ENCODE measurements at places on chromosomes 6 and 20. TPM values are rescaled to one million over a fixed set of nuclear protein-coding genes. Genes with fewer than 3 reads are reported as not detected.

Gene SALL4
- not detected for total RNA-seq

Gene MBOAT1
- total RNA-seq = 3.7 TPM

Gene SPEF1
- total RNA-seq = not detected

Gene ZSCAN31
- 1.0 TPM for total RNA-seq

Gene FAM209B
- 1.5 TPM for total RNA-seq

Gene SLC22A1
- total RNA-seq = 2.8 TPM

Gene PLCB1
- 0.29 TPM for total RNA-seq

Gene DOK5
- total RNA-seq = not detected

Gene MYL9
- 8.0 TPM for total RNA-seq

Gene MTHFD1L
- 56.4 TPM for total RNA-seq

Gene PLG
- total RNA-seq = 0.31 TPM

Gene SLC22A2
- not detected for total RNA-seq

Gene MOCS3
- 8.1 TPM for total RNA-seq

Gene PFDN6
- 82.8 TPM for total RNA-seq

Gene PACRG
- total RNA-seq = not detected

Gene NPEPL1
- total RNA-seq = 18.7 TPM

Gene MUC22
- not detected for total RNA-seq

Gene FLRT3
- total RNA-seq = not detected

Gene TMC2
- not detected for total RNA-seq

Gene GRM1
- not detected for total RNA-seq

Gene CLVS2
- not detected for total RNA-seq

Gene ULBP3
- total RNA-seq = 0.46 TPM

Gene SNPH
- 0.86 TPM for total RNA-seq

Gene LPIN3
- total RNA-seq = 0.60 TPM

Gene ZNF334
- total RNA-seq = 0.27 TPM

Gene SMOC2
- total RNA-seq = not detected

Gene MYBL2
- 99.5 TPM for total RNA-seq

Gene DACT2
- not detected for total RNA-seq

Gene TTK
- total RNA-seq = 2.3 TPM

Gene FRMD1
- not detected for total RNA-seq

Gene PRR18
- total RNA-seq = 0.10 TPM

Gene BHLHE23
- not detected for total RNA-seq

Gene PKIB
- 0.81 TPM for total RNA-seq

Gene OPRL1
- 1.4 TPM for total RNA-seq

Gene ACTL10
- total RNA-seq = 3.9 TPM

Gene FERMT1
- total RNA-seq = 0.56 TPM

Gene CYP39A1
- total RNA-seq = not detected

Gene CSTF1
- total RNA-seq = 36.2 TPM

Gene SLC35D3
- not detected for total RNA-seq

Gene NNAT
- 0.40 TPM for total RNA-seq

Gene SIRPB2
- total RNA-seq = not detected

Gene GLYATL3
- total RNA-seq = not detected

Gene TOMM6
- total RNA-seq = 219 TPM

Gene CLPSL1
- total RNA-seq = not detected

Gene CEP43
- total RNA-seq = 26.8 TPM

Gene CLPSL2
- not detected for total RNA-seq

Gene COX4I2
- not detected for total RNA-seq

Gene PBOV1
- not detected for total RNA-seq

Gene KCNK16
- total RNA-seq = not detected

Gene THBD
- not detected for total RNA-seq
